Stimulated activated CD4-positive, alpha-beta T cell treated with anti-CD3 and anti-CD28 coated beads, Interleukin-15, amount 100 ng/mL, for 1 hour (primary cell): ENCODE measurements at places on chromosomes 4 and X.

GRCh38 chrX:10231461-10231860 is 74.7 kb downstream of the CLCN4 start:
- DNase-seq = no peak

GRCh38 chrX:70480660-70481018 is 36.0 kb downstream of the DLG3 start:
- DNase-seq = no peak

DNA sequence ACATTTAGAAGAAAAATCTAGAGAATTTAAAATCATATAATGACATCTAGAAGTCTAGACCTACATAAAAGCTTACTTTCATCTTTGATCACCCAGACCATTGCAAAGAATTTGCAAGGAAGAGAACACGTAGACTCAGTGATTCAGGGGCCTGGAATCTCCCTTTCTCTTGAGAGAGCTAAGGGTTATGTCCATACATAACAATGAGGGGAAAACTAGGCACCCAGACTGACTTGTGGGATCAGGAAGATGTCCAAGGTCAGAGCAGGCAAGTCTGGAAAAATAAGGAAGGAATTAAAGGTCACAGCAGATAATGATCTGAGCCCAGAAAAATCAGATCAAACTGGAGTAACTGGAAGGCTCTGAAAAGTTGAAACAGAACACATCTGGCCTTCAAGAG is 198.4 kb upstream of the SFRP2 start:
- no peak for DNase-seq

DNA sequence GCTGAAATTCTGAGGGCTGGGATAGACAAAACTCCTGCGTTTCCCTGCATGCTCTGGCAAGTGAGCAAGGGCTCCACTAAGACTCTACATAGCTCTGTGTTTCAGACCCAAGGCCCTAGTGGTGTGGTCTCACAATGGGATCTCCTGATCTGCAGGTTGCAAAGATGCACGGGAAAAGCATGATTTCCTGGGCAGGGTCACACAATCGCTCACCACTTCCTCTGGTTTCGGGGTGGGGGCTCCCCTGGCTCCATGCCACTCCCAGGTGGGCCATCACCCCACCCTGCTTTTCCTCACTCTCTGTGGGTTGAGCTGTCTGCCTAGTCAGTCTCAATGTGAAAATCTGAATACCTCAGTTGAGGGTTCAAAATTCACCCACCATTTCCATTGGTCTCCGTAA is 111.5 kb downstream of the KLF8 start:
- DNase-seq = no peak

DNA sequence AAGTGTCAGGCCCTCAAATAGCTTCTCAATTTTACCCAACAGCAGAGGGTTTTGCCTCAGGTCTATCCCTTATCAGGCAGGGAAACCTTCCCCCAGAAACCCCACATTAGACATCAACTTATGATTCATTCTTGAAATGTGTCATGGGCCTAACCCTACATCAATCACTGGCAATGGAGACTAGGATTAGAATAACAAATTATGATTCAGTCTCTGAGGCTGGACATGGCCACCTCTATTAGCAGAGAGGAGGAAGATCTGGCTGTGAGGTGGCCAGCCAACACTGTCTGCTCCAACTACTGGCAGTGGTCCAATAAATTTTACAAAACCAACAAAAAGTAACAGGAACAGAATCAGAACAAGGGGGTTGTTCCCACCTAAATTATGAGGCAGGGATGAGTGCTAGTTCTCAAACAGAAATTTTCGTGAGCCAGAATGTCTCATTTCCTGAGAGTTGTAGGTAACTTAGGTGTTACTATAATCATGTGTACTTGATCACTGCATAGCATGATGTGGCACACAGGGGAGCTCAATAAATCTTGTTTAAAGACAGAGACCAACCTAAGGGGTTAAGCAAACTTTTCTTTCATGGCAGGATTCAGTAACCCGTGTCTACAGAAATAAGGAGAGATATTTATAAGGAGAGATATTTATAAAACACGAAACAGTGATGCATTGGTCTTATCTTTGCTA is 126.8 kb downstream of the NFKB1 start:
- DNase-seq = no peak

DNA sequence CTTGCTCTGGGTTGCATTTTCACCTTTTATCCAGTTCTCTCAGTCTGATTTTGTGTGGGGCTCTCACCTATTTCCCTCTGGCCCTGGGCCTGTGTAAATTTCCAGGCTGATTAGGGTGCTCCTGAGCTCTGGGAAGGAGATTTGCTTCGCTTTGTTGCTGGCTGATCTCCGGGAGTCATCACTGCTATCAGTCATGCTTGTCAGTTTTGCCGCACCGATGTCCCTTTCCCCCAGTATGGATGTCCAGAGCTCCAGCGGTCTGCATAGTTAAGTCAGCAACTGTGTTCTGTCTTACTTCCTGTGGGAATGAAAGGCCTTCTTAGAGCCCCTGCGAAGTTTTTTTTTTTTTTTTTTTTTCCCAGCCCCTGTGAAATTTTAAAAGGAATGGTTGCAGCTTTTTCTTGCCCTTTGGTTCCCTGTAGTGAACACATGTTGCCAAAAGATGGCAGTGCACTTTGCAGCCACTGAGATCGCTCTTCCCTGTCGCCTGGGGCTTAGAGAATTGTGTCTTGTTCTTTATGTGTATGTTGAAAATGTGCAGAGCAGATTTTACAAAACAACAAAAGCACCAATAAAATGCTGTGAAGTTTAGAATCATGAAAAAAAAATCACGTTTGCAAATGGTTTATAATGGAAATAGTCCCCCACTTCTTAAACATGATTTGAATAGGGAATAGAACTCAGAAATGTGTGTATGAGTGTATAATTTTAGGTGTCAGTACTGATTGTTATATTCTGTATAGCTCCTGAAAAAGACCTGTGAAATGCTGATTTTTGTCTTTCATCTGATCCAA is 109.1 kb upstream of the SLC4A4 start:
- no peak for DNase-seq

GRCh38 chrX:2696698-2697215 is 5.7 kb downstream of the CD99 start:
- DNase-seq = no peak

GRCh38 chr4:48742412-48742811 is 37.7 kb downstream of the FRYL start:
- no peak for DNase-seq

- no peak for DNase-seq
These were observed 11.5 kb upstream of the ADGRG2 start for GRCh38 chrX:19133784-19134183.

DNA sequence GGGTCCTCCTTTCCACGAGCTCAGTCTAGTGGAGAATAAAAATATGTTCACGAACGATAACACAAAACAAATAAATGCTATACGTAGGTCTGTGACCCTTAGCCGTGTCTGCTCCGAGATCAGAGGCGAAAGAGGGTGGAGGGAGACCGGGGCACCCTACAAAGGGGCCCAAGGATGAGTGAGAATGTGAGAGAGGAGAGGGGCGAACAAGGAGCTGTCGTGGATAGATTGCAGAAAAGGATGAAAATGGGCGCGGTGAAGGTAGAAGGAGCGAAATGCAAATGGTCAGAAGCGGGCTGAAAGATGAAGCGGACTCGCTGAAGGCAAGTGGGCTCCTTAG is 6.2 kb upstream of the ZBTB33 start:
- no peak for DNase-seq
